ENCODE measurements at places on chromosomes 4 and X.

- no peak for DNase-seq
Observed at GRCh38 chr4:69833251-69833650, 26.7 kb downstream of the SULT1E1 start.

- no peak for DNase-seq
Observed at GRCh38 chr4:150217808-150218207, 139.6 kb downstream of the DCLK2 start.

DNA sequence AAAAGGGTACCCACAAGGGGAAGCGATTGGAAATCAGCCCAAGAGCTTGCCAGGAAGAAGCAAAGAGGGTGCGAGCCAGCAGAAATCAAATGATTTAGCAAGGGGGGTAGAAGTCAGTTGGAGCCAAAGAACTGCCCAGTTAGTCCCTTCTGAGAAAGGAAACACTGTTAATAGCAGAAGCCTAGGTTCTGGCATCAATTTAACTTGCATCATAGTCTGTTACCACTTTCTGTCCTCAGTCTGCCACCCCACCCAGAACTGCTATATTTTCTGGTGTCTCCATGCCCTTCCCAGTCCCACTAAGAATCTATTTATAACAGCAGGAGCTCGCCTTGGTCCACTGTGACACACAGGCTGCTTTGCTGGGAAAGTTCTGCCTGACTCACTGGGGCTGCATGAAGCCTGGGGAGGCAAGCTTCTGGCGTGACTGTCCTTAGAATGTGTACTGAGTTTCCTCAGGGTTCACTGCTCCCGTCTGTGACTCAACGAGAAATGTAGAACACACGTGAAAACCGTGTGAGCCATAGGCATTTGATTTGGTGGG, 157.8 kb upstream of the TTC29 start:
- DNase-seq = peak; percentile 22

- no peak for DNase-seq
Observed at GRCh38 chrX:22041907-22042530, 9.9 kb downstream of the PHEX start.

GRCh38 chrX:151901826-151902225, 10.9 kb upstream of the MAGEA4 start:
- no peak for DNase-seq

DNA sequence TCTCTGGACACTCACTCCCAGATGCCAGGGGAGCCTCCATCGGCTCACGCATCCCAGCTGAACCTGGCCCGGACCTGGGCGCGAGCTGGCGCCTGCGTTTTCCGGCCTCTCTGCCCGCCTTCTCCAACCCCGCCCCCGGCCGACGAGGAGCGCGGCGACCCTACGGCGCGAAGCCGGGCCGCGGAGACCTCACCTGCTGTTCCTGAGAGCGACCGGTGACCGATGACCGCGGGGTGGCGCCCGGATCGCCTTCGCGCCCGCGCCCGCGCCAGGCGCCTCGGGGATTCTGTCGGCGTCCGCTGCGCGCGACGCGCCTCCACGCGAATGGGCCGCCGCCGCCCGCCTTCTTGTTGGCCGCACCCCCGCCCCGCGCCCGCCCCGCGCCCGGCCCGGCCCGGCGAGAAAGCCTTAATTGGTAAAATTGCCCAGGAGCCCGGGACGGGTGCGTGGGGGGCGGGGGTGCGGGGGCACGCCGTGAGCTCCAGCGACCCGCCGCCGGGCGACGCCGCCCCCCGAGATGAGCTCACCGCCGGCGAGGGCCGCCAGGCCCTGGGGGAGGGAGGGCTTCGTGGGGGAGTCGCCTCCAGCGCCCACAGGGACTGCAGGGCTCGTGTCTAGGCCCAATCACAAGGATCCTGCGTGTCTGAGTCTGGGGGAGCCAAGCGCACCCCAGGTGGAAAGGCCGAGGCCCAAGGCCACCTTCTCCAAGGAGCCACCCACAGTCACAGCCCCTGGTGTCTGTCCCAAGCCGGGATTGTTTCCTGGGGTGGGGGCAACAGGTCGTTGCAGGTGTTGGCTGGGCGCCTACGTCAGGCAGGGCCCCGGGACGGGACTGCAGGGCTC, at the start of gene FLNA:
FLNA (minus strand) TSS at position 322 of the 843 bp plus-strand sequence. CDS start 3,389 bp downstream, outside the sequence.
- DNase-seq = peak; percentile 38

DNA sequence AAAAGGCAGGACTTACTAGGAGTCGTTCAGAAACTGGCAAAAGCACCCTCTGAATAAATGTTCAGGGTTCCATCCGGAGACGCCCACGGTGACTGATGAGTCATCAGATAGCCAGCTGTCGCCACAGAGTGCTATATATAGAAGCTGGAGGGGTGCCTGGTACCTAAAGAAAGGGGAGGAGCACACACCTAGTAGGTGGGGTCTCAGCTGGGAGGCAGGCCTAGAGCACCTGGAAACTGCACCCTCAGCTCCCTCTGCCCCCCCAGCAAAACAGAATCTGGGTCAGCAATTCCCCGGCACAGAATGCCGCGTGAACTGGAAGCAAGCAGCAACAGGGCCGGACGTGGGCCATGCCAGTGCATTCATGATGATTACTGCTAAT, 242.0 kb downstream of the BCOR start:
- DNase-seq = peak; percentile 52

- no peak for DNase-seq
Observed at GRCh38 chr4:80921441-80921840, 109.1 kb upstream of the BMP3 start.

GRCh38 chr4:135240796-135241195, 1039.2 kb upstream of the PABPC4L start:
- no peak for DNase-seq

- DNase-seq = no peak
Observed at GRCh38 chrX:154529206-154529612, 13.2 kb upstream of the FAM3A start.

- no peak for DNase-seq
Observed at GRCh38 chr4:20629186-20630106, 70.8 kb upstream of the PACRGL start.

DNA sequence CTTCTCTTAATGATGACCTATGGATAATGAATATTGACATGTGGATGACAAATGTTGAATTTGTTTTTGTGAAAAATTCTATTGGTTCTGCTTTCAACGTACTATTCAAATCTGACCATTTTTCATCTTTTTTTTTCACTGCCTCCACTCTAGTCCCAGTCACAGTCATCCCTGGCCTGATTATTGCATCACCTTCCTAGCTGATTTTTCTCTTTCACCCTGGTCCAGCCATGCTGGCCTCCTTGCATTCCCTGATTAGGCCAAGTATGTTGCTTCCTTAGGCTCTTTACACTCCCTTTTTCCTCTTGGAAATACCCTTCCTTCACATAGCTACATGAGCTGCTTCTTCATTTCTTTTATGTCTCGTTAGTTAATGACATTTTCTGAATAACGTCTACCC, 58.1 kb upstream of the MAP9 start:
- DNase-seq = no peak

- DNase-seq = no peak
Observed at GRCh38 chr4:140239311-140239710, 85.3 kb upstream of the MAML3 start.

- DNase-seq = no peak
Observed at GRCh38 chr4:27119239-27119638, 258.6 kb downstream of the STIM2 start.

Data from dermis blood vessel endothelial cell (primary cell).